ENCODE measurements at places on chromosomes 4 and X.

- no peak for DNase-seq
These were observed 19.2 kb downstream of the NALF2 start for GRCh38 chrX:69523314-69523713.

DNA sequence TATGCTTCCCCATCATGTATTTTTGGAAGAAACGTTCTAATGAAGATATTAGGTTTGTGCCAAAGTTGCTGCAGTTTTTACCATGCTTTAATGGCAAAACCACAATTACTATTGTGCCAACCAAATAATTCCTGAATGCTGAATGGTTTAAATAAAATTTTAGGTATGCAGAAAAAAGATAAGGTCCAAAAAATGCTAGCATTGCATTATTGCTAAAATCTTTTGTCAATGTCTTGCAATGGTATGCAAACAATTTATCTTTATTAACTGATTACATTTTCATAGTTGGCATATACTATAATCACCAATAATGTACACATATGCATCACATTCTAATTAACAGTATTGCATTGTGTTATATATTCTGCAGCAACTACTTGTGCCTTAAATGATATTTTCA, 1657.4 kb upstream of the IGFBP7 start:
- DNase-seq, result no peak

GRCh38 chrX:116298956-116299355, 128.4 kb downstream of the AGTR2 start:
- no peak for DNase-seq

- no peak for DNase-seq
These were observed 17.1 kb downstream of the SPON2 start for GRCh38 chr4:1155314-1155713.

DNA sequence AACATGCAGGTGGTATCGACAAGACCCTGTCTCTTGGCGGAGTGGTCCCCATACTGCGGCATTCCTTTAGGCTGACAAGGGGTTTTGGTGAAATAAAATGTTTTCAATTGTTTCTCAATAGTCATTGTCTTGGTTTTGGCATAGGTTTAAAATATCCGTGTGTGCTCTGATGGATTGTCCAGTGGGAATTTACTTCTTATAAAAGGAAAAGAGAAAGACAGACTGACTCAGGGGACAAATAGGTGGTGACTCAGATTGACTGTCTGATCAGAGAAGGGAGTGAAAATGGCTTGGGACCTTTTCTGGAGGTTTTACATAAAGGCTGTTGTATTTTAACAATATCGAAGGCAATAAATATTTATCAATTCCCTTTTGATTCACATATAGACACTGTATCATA, 129.8 kb downstream of the SORBS2 start:
- no peak for DNase-seq

GRCh38 chr4:184168406-184169019, 49.2 kb downstream of the ENPP6 start:
- peak; percentile 8 for DNase-seq

- DNase-seq, result no peak
These were observed 6.8 kb upstream of the ANOS1 start for GRCh38 chrX:8738588-8739189.

GRCh38 chr4:48653217-48654014, 126.7 kb downstream of the FRYL start:
- no peak for DNase-seq

- DNase-seq, result no peak
These were observed 58.7 kb downstream of the MAMLD1 start for GRCh38 chrX:150421816-150422215.

DNA sequence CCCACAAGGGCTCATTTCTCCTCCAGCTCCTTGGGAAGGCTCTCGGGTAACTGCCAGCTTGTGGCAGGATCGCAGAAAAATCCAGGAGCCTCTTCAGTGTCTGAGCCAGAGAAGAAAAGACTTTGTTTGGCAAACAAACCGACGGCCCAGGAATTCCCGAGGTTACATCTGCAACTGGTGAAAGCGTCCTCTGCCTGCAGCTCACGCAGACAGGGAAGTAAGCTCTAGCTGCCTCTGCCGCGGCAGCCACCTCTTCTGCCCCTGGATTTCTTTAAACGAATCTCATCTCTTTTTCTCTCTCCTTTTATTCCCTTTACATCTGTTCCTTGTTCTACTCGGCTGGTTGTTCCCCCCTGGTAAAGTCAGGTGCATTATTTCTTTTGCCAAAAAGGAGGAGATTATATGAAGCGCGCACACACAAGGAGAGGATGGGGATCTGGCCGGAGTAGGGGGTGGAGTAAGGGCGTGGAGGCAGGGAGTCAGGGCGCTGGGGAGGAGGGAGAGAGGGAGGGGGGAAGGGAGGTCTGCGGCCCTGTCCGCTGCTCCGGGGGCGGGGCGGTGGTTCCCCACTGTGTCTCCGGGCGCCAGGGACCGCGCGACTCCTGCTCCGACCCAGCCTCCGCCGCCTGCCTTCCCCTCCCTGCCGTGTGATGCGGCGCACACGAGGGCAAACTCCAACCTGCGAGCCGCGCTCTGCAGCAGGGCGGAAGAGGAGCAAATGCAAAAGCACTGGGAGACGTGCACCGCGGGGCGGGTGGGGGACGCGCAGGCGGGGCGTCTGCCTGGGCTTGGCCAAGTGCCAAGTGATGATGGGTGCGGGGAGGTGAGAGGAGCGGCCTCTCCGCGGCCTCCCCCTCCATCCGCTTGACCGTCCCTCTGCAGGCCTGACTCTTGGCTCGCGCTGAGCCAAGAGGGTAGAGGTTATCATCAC, at the start of gene DCHS2:
TSS of gene DCHS2 (minus strand) at position 459 of the 931 bp plus-strand sequence. CDS start at position 15, 444 bp downstream.
- peak; percentile 2 for DNase-seq

- no peak for DNase-seq
These were observed 408.1 kb downstream of the DCAF12L2 start for GRCh38 chrX:125757794-125758564.

DNA sequence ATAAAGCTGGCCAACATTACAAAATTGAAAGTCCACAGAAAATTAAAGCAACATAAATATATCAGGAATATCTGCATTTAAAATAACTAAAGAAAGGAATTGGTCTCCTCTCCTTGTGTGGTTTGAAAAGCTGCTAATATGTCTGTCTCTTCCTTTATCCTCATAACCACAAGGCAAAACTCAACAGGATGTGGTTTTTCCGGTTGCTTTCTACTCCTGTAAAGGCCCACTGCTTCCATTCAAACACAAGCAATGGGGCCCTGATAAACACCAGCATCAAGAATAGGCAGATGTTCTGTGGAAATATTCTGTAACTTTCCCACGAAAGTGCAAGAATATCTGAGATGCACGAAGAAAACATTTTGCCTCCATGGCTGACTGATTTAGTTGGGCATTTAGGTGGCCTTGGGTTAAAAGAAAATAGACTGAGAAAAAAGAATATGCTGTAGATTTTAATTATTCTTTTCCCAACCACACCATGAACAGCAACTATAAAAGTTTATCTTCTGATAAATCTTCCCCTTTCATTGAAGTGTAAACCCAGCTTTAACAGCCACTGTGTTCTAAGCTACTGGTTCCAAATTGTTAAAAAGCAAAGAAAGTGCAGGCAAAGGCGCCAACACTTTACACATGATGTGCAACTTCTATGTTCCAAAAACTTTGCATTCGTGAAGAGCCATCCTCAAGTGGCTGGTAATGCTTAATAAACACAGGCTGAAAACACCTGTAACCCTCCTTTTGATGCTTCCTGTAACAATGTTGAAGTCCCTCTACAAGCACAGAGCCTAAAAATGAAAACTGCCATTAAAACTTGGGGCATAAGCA, 50.5 kb upstream of the NDST3 start:
- no peak for DNase-seq

- DNase-seq, result no peak
These were observed 602 bp downstream of the PRKX start for GRCh38 chrX:3712870-3713224.

DNA sequence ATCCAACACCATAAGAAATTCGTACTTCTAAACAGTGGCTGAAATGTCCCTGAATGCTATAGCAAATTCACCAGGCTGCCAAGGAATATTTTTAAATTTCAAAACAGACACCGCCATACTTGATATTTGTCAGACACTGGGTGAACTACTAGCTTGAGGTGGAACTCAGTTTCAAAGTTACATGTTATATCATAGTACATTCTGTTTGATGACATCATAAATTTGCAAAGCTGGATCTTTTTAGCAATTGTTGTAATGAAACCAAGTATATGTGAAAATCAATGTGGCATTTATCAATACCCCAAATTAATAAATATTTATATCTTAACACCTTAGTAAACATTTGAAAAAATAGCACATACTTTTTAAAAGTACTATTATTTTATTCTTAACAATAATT, 14.2 kb downstream of the ART3 start:
- DNase-seq, result no peak

DNA sequence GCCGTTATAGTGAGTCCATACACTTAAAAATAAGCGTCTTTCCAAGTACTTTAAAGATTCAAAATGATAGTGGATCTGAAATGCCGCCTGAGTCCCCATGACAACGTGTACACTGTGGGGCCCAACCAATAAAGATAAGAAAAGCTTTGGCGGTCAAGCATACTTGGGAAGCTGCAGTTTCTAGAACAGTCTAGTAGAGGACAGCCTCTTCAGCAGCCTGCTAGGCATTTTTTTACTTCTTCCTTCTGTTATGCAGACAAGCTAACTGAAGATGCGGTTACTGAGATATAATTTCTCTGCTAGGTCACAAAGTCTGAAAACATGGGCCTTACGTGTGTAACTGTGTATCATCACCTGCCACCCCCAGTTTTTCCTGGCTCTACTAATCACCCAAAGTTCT, 402 bp upstream of the UPRT start:
- no peak for DNase-seq

DNA sequence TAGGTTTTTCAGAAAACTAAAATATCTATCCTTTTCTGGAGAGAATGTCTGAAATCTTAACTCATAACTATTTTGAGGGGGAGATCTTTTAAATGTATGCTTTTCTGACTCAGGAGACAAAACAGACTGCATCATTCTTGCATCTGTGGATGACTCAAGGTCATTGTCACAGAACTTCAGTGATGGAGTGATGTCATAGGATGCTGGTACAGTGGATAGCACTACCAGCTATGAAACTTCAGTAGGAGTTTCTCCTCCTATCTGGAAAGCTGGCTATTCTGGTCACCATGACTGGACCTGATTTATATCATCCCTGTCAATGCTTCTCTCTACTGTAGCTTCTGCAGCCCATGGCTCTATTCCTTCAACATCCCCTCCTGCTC, 50.3 kb downstream of the PARM1 start:
- DNase-seq, result no peak

- no peak for DNase-seq
These were observed 724.8 kb upstream of the FTHL17 start for GRCh38 chrX:31796624-31797023.

DNA sequence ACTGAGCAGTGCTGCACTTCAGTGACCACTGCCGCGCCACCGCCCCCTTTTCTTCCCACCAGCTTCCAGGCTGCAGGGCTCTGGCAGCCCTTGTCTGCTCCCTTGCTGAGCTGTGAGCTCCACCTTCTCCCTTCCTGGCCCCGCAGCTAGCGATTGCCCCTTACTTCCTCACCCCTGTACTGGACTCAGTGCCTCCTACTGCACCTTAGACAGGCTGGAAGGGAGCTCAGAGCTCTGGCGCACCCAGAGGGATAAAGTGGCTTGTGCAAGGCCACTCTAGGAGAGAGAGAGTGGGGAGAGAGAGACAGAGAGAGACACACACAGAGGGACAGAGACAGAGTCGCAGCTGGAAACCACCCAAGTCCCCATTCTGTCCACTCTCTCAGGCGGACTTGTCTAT, 6.0 kb downstream of the RASL11B start:
- no peak for DNase-seq

- DNase-seq, result no peak
These were observed 803.6 kb upstream of the ADGRL3 start for GRCh38 chr4:60396341-60397049.

GRCh38 chrX:55981603-55982002, 250.6 kb upstream of the KLF8 start:
- no peak for DNase-seq

- DNase-seq, result no peak
These were observed 103.6 kb downstream of the RAPGEF2 start for GRCh38 chr4:159206427-159206871.

- no peak for DNase-seq
These were observed 35.3 kb downstream of the SUPT20HL1 start for GRCh38 chrX:24395775-24396174.

- DNase-seq, result no peak
These were observed 102.8 kb upstream of the MXRA5 start for GRCh38 chrX:3449287-3449686.

Measured in activated gamma-delta T cell (primary cell).